K562 (cell line): ENCODE measurements at places on chromosomes 7 and 10. TPM values are rescaled to one million over a fixed set of nuclear protein-coding genes. Genes with fewer than 3 reads are reported as not detected.

DNA sequence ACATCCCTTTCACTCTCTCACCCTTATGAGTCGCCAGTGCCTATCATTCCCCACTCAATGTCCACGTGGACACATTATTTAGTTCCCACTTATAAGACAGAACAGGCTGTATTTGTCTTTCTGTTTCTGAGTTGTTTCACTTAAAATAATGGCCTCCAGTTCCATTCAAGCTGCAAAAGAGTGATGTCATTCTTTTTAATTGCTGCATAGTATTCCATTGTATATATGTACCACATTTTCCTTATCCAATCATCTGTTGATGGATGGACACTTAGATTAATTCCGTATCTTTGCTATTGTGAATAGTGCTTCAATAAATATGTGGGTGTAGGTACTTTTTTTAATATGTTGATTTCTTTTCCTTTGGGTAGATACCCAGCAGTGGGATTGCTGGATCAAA, 79.1 kb downstream of the ZNF365 start:
- no peak overlapping the region for H3K4me3 ChIP-seq
- H3K36me3 ChIP-seq: no peaks in the 10 kb centered on the region
- no peak for DNase-seq

GRCh38 chr7:151813997-151814396, 62.9 kb downstream of the PRKAG2 start:
- H3K4me3 ChIP-seq: no peak overlapping the region
- no peak for DNase-seq
- H3K27ac ChIP-seq: no peak overlapping the region
- no peaks in the 10 kb centered on the region for H3K36me3 ChIP-seq

DNA sequence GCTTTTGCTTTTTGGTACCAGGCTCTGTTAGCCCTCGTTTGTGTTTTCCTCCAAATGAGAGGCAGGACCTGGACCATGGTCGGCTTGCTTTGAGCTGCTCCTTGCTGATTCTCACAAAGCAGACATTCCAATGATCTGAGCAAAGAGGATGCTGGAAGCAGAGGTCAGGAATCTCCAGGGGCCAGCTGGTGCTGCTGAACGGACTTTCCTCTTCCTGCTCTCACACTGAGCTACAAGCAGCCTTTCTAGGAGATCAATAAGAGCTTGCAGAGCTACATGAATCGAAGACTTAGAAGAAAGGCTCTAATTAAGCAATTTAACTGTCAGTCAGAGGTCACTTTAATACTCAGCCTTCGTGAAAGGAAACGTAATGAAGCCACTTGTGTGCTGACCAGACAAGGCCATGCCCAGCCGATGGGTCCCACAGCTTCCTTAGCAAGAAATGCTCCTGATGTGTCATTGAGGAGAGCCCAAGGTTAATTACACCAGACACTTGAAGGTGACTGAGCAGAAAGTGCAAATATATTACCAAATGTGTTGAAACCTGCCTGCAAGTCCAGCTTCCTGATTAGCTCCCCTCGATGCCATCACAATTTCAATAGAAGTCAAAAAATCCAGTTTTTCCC, 151.3 kb upstream of the RSU1 start:
- H3K27ac ChIP-seq: no peak overlapping the region
- no peaks in the 10 kb centered on the region for H3K27me3 ChIP-seq
- DNase-seq: no peak
- peaks cover 8% of the 10 kb centered on the region; the same call in 1 of the 3 replicates for H3K4me1 ChIP-seq
- no peaks in the 10 kb centered on the region for H3K36me3 ChIP-seq

DNA sequence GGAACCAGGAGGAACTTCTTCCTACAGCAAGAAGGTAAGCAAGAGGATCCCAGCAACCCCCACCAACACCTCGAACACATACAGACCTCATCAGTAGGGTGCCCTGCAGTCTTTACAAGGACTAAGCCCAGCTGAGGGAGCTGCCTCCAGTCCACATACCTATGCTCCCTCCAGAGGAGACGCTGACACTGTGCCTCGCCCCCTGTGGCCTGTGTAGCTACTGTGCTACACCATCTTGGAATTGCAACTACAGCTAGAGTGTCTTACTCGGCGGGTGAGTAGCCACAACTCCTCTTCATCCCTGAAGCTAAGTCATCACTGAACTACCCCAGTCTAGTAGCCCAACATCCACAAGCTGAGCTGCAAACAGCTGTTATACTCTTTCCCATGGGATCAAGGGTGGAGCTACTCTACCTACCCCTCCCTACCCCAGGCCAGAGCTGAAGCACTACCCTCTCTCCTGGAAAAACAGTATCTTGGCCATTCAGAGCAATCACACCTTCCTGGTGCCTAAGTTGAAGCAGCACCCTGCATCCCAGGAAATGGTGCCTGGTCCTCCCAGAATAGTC, 42.2 kb upstream of the CAMK2B start:
- no peaks in the 10 kb centered on the region for H3K4me1 ChIP-seq
- no peak for DNase-seq
- no peaks in the 10 kb centered on the region for H3K36me3 ChIP-seq
- H3K4me3 ChIP-seq: no peak overlapping the region

DNA sequence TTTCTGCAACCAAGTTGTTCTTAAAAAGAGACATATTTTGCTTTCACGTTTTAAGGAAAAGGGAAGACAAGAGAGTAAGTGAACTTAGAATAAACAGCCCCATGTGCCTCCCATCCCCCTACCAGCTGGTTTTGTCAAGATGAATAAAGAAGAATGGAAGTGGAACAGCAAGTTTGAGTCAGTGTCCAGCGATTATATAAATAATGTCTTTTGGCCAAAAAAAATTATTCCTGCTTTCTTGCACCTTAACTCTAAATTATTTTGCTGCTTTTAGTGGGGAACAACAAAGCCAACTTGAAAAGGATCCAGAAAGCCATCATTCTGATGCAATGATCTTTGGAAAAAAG, 82.4 kb upstream of the TRIL start:
- H3K36me3 ChIP-seq: no peaks in the 10 kb centered on the region
- H3K4me3 ChIP-seq: no peak overlapping the region
- no peaks in the 10 kb centered on the region; the same call in 2 of the 3 replicates for H3K27me3 ChIP-seq
- no peak for DNase-seq
- no peaks in the 10 kb centered on the region for H3K4me1 ChIP-seq

Gene UNCX
- not detected in 2 replicates for total RNA-seq

DNA sequence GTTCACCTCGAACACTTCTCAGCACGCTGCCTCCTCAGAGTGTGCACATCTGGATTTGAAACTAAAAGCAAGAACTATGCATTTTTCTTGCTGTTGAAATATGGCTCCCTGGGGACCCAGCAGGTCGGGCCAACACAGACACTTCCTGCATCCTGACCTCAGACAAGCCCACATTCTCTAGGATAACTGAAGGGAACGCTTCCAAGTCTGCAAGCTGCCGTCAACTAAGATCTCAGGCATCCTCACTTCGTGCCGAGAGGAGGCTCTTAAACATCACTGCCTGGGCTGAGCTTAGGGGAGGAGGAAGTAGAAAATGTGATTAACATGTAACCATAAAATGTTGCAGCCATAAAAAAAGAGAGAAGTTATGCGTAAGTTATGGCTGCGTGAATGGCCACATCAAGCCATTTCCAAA, 65.5 kb downstream of the PYROXD2 start:
- H3K4me1 ChIP-seq: no peaks in the 10 kb centered on the region
- peaks cover 39% of the 10 kb centered on the region for H3K27me3 ChIP-seq
- no peak overlapping the region for H3K27ac ChIP-seq
- H3K4me3 ChIP-seq: no peak overlapping the region

- no peaks in the 10 kb centered on the region for H3K36me3 ChIP-seq
- H3K4me3 ChIP-seq: no peak overlapping the region
- H3K4me1 ChIP-seq: no peaks in the 10 kb centered on the region
- H3K27ac ChIP-seq: no peak overlapping the region
Observed at GRCh38 chr10:33422471-33423153, 88.1 kb upstream of the NRP1 start.

GRCh38 chr10:75403144-75403938, 1.8 kb upstream of the ZNF503 start:
- DNase-seq: no peak
- no peaks in the 10 kb centered on the region for H3K36me3 ChIP-seq
- H3K4me3 ChIP-seq: no peak overlapping the region
- H3K27me3 ChIP-seq: peaks cover 94% of the 10 kb centered on the region
- H3K4me1 ChIP-seq: no peaks in the 10 kb centered on the region; the same call in 2 of the 3 replicates

- DNase-seq: no peak
- H3K4me3 ChIP-seq: no peak overlapping the region
- H3K36me3 ChIP-seq: no peaks in the 10 kb centered on the region
Observed at GRCh38 chr7:22675421-22675820, 51.6 kb upstream of the IL6 start.

GRCh38 chr7:148584154-148584827, 6.3 kb upstream of the C7orf33 start:
- no peaks in the 10 kb centered on the region for H3K4me1 ChIP-seq
- no peak overlapping the region for H3K4me3 ChIP-seq
- no peaks in the 10 kb centered on the region for H3K36me3 ChIP-seq
- no peak for DNase-seq

DNA sequence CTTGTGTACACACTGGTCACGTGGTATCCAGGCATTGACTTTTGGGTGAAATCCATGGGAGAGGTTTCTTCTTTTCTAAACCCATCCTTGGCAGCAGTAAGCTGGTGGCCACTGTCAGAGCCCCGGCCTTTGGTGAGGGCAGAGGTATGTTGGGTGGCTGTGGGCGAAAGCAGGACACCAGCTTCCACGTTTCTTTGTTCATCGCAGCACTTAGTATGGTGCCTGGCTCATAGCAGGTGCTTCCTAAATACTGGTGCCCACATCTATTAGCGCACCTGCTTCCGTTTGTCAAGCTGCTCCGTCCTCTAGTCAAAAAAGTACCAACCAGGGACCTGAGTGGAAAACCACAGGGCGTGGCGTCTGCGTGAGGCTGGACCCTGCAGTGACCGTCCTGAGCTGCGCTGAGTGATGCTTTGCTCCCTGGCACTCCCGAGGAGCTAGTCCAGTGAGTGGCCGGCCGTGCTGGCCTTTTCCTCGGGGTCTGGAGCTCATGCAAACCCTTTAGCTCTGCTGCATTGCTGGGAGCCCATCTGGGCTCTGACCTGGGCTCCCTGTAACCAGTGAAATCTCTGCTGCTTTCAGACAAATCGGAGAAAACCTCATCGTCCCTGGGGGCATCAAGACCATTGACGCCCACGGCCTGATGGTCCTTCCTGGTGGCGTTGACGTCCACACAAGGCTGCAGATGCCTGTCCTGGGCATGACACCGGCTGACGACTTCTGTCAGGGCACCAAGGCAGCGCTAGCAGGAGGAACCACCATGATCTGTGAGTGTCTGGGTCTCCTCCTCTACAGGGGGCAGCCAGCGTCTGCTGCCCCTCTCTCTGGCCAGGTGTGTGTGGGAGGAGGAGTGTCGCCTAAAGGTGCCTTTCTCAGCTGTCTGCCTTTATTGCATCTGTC, 5.6 kb downstream of the DPYSL4 start:
- no peaks in the 10 kb centered on the region for H3K36me3 ChIP-seq
- H3K27me3 ChIP-seq: no peaks in the 10 kb centered on the region; the same call in 2 of the 3 replicates
- peaks cover 6% of the 10 kb centered on the region for H3K4me1 ChIP-seq
- H3K4me3 ChIP-seq: no peak overlapping the region
- DNase-seq: no peak

Gene PAPOLB
- total RNA-seq: 0.16 and 0.25 TPM in 2 replicates

GRCh38 chr10:13827076-13827797, 240.5 kb downstream of the PRPF18 start:
- no peaks in the 10 kb centered on the region for H3K36me3 ChIP-seq
- H3K27ac ChIP-seq: no peak overlapping the region
- no peak overlapping the region for H3K4me3 ChIP-seq
